ENCODE measurements at places on chromosomes 12 and 14. TPM values are rescaled to one million over a fixed set of nuclear protein-coding genes. Genes with fewer than 3 reads are reported as not detected.

Gene KCNMB4
- 30.2 TPM for polyA plus RNA-seq

Gene TMEM132C
- 3.7 TPM for polyA plus RNA-seq

Gene ADSS1
- polyA plus RNA-seq, result 17.7 TPM

Gene NFE2
- polyA plus RNA-seq, result 2.0 TPM

Gene LMNTD1
- polyA plus RNA-seq, result not detected

Gene PLA2G1B
- polyA plus RNA-seq, result 0.73 TPM

Gene TROAP
- polyA plus RNA-seq, result 21.6 TPM

Gene TMEM253
- polyA plus RNA-seq, result 0.91 TPM

Gene FGF6
- not detected for polyA plus RNA-seq
